ENCODE measurements at places on chromosomes 2 and 18.

DNA sequence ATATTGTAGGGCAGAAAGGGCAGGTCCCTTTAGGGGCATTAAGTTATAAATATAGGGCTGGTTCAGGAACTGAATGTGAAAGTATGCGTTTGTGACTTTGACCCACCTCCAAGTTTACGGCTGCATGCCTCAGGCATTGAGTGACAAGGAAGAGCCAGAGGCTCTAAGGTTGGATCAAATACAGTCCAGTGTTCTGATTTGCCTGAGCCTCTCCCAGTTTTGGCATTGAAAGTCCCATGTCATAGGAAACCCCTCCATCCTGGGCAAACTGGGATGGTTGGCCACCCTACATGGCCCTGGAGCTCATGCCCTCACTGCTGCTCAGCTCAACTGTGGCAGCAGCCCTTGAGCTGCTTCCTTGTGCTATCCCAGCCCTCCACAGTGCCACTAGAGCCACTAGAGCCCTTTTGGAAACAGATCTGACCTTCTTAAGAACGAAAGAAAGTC is 29.9 kb downstream of the HK2 start:
- DNase-seq, result no peak

GRCh38 chr2:119702918-119703401 is 24.0 kb downstream of the TMEM177 start:
- DNase-seq, result peak; percentile 17

DNA sequence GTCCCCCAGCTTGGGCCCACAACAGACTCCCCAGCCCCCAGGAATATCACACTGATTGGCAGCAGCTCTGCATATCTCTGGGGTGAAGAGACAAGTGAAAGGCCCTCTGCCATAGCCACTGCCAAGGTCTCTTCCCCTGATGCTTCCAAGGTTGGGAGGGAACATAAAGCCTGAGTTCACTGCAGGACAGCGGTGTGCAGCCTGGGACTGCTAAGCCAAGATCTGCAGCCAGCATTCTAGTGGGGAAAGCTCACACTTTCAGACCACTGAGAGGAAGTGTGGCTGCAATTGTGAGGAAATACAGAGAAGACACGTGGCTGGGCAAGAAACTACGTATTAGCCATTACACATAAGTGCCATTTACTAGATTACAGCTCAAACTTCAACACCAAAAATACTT is 100.7 kb downstream of the MAIP1 start:
- DNase-seq, result no peak

DNA sequence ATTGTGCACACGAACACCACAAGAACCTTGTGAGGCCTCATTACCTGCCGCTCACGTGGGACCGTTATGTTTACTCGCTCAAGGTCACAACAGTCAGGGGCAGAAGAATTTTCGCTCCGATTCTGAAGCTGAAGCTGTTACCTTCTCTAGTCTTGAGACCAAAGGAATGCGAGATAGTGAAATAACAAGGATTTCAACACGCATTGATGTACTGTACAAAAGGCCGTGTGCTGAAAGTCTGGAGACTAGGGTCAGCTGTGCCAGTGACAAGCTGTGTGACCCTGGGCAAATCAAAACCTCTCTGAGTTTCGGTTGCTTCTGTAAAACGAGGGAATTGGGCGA is 583 bp downstream of the NEMP2 start:
- no peak for DNase-seq

DNA sequence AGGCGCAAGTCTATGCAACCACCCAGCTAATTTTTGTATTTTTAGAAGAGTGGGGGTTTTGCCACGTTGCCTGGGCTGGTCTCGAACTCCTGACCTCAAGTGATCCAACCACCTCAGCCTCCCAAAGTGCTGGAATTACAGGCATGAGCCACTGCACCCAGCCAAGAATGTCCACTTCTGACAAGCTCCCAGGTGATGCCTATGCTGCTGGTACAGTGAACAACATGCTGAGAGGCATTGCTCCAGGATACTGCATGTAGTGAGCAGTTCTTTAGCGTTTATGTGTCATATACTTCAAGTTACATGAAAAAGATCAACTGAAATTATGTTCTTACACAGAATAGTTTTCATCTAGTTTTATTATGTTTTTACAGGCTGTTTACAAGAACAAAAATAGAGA is 17.2 kb upstream of the ELAC1 start:
- no peak for DNase-seq

GRCh38 chr2:172332507-172332906 is 94.9 kb upstream of the ITGA6 start:
- no peak for DNase-seq

- no peak for DNase-seq
These were observed 45.0 kb downstream of the LAMA1 start for GRCh38 chr18:7072593-7072992.

- no peak for DNase-seq
These were observed 15.9 kb downstream of the KLHL41 start for GRCh38 chr2:169525434-169525833.

DNA sequence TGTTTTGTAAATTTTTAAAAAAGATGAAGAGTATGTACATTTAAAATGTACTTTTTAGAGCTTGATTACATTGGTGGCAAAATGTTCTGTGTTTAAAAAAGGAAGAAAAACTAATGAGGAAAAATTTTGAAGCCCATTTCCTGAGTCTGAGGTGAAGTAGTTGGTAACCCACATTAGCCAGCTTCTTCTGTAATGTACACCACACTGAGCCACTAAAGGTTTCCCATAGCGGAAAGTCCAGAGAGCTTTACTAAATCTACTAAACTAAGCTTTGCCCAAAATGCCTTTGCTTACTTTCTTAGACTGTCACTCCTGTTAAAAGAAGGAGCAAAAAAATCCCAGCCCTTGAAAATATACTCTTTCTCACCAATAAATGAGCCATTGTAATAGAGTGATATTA is 804.8 kb upstream of the ZEB2 start:
- DNase-seq, result no peak

GRCh38 chr2:104660991-104661390 is 192.9 kb upstream of the POU3F3 start:
- no peak for DNase-seq

DNA sequence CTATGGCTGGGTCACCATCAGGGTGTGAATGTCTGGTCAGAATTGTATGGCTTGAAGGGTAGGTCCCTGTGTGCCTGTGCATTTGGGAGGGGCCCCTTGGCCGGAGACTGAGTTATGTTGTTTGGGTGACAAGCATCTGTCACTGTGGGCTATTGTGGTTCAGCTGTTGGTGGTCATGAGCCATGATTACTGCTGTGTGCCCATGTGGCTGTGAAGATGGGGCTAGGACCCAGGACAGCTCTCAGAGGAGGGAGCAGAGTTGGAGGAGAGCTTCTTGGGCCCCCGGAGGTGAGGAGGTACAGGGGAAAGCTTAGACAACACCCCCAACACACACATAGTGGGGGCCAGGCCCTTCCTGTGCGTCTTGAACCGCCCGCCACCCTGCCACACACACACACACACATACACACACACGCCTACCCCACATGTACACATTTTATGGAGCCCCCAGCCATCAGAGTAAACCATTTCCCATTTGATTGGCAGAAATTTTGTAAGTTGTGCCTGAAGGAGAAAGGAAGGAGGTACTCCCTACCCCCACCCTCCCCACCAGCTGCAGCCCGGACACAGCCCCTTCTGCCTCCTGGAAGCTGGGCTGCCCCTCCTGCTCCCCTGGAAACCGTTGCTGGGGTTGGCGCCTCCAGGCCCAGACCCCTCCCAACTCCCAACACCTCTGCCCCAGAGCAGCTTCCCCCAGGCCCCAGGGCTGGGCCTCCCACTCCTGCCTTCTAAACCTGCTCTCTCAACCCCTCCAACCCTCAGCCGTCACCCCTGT is 2.0 kb downstream of the GAREM2 start:
- no peak for DNase-seq

- DNase-seq, result no peak
These were observed 165.2 kb upstream of the APCDD1 start for GRCh38 chr18:10289251-10289650.

DNA sequence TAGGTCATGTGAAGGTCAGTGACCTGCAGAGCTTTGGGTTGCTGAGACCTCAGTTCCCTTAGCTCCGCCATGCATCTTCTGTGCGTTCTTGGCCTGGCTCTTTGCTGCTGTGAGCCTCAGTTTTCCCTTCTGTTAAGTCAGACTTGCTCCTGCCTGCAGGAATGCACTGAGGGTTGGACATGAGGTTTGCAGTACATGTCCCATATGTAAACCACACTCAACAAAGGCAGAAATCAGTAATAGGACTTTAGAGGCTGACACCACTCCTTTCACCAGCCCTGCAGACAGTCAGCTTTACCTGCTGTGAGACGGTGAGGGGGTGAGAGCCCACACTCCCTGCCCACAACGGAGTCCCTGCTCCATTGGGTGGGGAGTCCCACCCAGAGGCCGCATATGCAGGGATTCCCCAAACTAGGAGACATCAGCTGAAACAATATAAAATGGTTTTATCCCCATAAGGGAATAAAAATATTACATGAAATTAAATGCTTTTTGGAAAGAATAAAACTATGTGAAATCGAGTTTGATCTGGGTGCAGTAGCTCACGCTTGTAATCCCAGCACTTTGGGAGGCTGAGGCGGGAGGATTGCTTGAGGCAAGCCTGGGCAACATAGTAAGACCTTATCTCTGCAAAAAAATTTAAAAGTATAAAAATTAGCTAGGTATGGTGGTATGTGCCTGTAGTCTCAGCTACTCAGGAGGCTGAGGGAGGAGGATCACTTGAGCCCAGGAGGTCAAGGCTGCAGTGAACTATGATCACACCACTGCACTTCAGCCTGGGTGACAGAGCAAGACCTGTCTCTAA is 55.1 kb downstream of the MYO7B start:
- DNase-seq, result no peak
